ENCODE measurements at places on chromosomes 12 and 14. TPM values are rescaled to one million over a fixed set of nuclear protein-coding genes. Genes with fewer than 3 reads are reported as not detected.
A peak's percentile ranks its signal among the peaks of the same experiment; 100 is the strongest.

The GPR68 gene
- polyA plus RNA-seq: 1.8 TPM

The CCDC177 gene
- polyA plus RNA-seq: 0.11 TPM

The FGF6 gene
- not detected for polyA plus RNA-seq

DNA sequence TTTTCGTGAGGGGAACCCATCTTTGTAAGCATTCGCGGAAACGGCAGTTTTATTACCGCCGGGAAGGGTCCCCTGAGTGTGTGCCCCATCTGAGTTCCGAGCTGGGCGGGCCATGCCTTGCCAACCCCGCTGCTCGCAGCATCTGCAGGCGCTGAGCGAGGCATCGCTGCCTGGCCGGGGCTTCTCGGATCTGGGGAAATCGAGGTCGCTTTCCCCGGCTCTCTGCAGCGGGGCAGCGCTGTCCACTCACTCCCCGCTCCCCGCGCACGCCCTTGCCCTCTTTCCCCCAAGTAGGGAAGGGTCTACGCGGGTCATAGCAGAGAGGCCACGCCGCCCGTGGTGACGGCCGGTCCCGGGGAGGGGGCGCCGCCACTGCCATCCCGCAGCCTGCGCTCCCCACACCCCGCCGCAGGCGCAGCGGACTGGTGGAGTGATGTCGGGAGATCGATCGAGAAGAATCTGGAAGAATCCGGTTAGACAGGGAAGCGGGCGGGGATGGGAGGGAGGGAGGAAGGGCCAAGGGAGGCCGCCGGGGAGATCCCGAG, 507 bp upstream of the FKBP4 start:
- DNase-seq: no peak

GRCh38 chr12:24049728-24050127, 100.3 kb upstream of the SOX5 start:
- no peak for DNase-seq

GRCh38 chr14:73851000-73851399, 631 bp upstream of the PTGR2 start:
- no peak for DNase-seq

DNA sequence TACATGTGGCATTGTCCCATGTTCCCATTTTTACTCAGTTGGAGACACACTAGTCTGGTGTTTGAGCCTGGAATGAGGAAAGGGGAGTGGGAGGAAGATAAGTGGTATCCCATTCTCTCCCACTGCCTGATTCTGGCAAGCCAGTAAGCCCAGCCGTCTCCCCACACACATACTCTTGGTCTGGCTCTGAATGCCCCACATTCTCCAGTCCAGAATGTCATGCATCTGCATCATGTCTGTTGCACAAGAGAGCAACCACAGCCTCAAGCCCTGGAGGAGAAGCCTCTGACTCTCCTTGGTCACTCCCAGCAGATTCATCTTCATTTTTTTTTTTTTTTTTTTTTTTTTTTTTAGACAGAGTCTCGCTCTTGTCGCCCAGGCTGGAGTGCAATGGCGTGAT, 48.0 kb downstream of the DRAM1 start:
- DNase-seq: no peak

DNA sequence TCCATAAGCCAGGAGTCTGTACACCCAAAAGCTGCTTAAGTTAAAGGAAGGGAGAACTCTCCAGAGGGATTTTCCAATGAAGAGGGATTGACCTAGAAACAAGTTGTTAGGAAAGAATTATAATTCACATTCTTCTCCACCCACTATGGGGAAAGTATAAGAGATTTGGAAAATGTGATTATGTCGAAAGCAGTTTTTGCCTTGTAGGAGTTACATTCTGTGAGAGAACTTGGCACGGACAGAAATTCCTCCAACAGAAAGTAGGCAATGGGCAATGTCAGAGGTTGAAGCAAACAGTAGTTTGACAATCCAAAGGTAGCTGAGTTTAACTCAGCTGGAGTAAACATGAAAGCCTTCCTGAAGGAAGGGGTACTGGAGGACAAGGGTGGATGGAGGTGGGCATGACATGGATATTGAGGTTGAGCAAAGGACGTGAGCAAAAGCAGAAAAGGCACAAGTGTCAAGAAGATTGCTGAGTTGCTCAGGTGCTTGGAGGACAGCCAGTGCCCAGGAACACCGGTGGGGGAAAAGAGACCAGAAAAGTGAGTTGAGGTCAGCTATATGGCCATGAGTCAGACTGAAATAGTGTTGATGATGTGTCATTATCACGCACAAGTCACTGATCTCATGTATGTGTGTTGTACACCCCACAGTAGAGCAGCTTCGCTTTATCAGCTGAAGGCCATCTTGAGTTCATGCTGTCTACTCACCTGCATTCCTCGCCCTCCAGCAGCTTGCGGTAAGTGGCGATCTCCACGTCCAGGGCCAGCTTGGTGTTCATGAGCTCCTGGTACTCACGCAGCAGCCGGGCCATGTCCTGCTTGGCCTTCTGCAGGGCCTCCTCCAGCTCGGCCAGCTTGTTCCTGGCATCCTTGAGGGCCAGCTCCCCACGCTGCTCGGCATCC, 4.0 kb downstream of the KRT5 start:
- no peak for DNase-seq

DNA sequence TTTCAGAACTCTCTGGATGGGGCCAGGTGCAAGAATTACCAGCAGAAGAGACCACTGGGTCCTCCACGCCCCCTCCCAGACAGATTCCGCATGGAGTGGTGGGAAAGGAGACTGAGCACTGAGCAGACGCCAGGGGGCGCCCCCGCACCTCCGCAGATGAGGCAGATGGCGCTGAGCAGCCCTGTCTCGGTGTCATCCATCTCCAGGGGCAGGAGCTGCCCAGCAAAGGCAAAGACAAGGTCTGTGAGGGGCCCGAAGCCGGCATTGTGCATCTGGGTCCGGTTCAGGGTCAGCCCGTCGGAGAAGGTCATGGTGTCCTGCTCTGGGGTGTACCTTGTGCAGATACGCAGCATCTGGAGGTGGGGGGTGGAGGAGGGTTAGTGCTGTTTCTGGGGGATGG, 6.3 kb upstream of the ITGB7 start:
- DNase-seq: no peak

DNA sequence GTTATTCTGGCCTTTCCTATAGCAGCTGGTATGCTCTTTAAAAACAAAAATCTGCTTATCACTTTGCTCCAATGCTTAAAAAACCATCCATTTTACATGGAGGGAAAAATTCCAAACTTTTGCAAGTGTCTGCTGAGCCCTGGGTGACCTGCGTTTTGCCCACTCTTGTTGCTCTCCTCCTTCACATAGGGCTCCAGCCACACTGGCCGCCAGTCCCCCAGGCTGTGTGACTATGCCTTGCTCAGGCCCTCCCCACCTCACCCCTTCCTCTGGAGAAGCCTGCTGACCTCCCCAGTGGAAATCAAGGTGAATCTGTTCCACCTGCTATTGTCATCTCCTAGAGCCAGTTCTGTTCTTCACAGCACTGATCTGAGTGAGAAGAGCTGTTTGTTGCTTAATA, 126.9 kb downstream of the SLC25A47 start:
- DNase-seq: no peak

GRCh38 chr14:59208224-59208814, 19.9 kb downstream of the DAAM1 start:
- no peak for DNase-seq

GRCh38 chr14:92704036-92704804, 44.2 kb downstream of the LGMN start:
- DNase-seq: no peak

DNA sequence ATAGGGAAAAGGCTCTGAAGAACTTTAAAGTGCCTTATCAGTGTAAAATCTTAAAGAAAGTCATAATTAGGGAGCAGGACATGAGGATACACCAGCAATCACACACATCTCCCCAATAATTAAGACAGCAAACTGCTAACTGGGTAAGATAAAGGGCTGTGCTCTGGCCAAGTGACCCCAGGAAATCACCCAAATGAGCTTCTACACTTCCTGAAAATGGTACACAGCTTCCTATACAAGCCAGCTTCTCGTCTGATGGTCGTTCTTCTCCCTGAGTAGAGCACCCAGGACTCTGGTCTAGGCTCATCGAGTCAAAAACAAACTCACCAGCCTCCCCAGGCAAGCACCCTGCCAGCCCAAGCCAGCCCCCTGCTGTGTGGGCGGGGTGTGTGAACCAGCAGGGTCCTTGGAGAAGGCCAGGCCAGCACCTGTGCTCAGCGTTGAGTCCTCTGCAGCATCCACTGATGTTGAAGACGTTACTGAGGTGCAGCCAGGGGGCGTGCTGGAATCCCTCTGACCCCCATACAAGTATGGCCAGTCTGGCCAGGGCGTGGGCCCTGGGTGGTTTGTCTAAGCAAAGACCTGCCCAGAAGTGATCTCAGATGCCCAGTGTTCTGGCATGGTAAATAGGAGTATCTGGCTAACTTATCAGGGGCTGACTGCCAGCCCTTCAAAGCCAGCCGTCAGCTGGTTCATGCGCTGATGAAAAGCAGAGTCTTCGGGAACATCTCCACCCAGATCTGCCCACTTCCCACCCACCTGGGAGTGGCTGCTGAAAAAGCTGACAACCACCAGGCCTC, 41.4 kb downstream of the ACTN1 start:
- no peak for DNase-seq

GRCh38 chr14:68634332-68634731, 158.5 kb downstream of the ZFP36L1 start:
- DNase-seq: no peak

- DNase-seq: no peak
These were observed 40.8 kb downstream of the NDUFA12 start for GRCh38 chr12:94962670-94963069.

GRCh38 chr12:78096909-78097597, 266.4 kb downstream of the NAV3 start:
- peak; percentile 63 for DNase-seq

DNA sequence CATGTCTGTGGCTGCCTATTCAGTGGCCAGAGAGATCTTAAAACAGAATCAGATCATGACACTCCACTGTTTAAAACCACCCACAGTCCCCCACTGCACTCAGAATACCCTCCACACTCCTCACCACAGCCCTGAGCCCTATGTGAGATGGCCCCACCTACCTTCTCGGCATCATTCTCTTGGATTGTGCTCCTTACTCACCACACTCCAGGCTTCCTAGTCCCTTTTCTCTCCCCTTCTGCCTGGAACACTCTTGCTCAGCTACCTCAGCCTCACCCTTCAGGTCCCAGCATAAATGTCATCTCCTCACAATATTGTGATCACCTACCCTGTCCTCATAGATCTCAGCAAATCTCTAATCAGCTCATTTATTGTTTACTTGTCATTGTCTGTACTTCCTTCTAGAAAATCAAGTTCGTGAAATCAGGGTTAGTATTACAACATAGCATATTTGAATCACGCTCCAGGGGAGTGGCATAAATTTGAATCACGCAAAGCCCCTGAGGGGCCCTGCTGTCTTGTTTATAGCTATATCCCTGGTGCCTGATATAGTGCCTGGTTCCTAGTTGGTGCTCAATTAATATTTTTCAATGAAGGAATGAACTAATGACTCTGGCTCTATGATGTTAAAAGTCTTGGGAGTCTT, 42.8 kb downstream of the SLC35F4 start:
- DNase-seq: no peak

GRCh38 chr14:26741711-26742212, 143.9 kb upstream of the NOVA1 start:
- no peak for DNase-seq

- no peak for DNase-seq
These were observed 509.1 kb downstream of the DIO2 start for GRCh38 chr14:79702197-79702596.
